CD4-positive, alpha-beta T cell treated with Interleukin-4 for 1 hour (primary cell): ENCODE measurements at places on chromosomes 11 and 22.

DNA sequence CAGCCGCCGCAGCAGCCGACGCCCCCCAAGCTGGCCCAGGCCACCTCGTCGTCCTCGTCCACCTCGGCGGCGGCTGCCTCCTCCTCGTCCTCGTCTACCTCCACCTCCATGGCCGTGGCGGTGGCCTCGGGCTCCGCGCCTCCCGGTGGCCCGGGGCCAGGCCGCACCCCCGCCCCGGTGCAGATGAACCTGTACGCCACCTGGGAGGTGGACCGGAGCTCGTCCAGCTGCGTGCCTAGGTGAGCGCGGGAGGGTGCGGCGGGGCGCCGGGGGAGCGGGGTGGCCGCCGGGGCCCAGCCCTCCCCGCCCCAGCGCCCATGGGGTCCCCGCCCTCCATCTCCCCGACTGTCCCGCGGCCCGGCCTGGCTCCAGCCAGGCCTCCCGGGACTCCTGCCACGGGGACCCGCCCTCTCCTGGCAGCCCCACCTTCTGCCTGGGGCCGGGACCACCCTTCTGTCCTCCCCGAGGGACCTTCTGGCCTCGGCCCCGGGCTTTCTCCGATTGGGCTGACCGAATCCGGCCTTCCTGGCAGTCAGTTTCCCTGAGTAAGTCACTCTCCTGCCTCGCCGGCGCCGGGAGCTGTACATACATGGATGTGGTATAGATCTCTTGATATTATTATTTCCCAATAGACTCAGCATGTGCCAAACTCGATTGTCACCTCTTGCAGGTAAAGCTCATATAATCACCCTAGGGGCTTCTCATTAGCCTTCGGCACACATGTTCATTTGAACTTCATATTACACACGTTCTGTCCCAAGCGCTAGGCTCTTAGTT, 720 bp downstream of the PACS1 start:
- DNase-seq = peak; percentile 18

DNA sequence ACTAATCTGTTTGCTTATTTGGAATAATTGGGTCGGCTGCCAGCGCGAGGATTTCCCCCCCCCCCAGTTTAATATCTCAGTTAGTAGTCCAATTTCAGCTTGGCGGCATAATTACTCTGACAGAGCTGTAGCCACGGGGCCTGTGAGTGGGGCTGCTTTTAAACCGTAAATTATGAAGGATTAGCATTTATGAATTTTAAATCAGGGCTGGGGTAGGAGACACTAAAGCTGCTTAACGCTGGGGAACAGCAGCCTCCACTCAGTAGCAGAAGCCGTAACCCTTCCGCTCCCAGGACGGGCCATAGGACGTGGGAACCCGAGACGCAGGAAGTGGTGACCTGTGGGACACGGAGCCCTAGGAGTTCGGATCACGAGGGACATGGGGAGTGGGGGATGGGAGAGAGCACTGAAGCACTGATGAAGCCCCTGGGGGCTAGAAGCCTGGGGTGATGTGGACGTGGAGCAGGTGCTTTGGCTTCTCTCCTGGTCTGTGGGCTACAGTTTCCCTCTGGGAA, 66.2 kb upstream of the LMO1 start:
- DNase-seq = no peak

DNA sequence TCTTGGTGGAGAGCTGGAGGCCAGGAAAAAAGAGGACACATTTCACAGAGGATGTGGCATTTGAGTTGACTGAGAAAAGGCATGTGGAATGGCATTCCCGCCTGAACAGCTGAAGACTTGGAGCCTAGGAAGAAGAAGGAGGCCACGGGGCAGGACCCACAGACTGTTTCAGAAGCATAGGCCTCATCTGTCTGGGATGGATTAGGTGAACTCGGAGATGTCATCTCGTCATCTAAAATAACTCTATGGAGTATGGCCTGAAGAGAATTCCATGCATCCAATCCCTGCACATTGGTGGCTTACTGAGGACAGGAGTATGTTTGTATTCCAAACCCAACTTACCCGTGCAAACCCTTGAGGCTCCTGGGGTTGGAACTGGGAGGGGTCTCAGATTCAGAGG, 16.4 kb downstream of the SPATA19 start:
- no peak for DNase-seq

- DNase-seq = no peak
Measured at GRCh38 chr22:50307890-50308596, 597 bp upstream of the PLXNB2 start.

DNA sequence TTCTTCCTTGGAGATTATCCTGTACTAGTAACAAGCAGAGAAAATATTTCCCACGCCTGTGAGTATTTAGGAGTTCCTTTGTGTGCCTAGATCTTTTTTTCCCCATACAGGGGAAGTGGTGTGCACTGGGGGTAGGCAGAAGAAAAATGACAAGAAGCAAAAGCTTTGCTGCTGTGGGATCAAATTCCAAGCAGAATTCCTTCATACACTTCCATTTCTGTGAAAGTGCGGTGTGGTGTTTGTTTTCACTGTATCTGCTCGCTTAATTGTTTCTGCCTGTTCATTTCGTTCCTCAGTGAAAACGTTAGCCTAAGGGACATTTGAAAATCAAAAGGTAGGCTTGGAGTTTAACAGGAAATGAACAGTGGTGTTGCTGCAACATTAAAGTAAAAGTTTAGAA, 47.9 kb downstream of the BLID start:
- no peak for DNase-seq

GRCh38 chr11:926341-926916, 759 bp downstream of the AP2A2 start:
- no peak for DNase-seq

DNA sequence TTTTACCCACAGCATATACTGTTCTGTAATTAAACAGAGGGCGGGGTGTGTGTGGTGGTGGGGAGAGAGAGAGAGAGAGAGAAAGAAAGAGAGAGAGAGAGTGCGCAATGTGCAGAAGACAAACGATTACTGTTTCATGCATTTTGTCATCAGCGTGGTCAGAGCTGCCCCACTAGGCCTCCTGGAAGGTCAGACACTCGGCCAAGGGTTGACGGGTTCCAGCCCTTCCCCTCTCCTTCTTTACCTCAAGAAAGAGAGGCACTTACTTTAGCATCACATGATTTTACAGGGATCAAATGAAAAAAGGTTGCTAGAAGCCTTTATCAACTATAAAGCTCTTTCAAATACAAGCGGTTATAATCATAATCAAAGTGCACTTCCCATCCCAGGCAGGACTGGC, 269.2 kb upstream of the SORL1-AS1 start:
- no peak for DNase-seq

- DNase-seq = no peak
Measured at GRCh38 chr11:13118194-13118593, 109.1 kb downstream of the RASSF10 start.

GRCh38 chr11:8090756-8091155, 9.7 kb downstream of the TUB start:
- no peak for DNase-seq

- DNase-seq = no peak
Measured at GRCh38 chr11:429391-429790, 12.4 kb downstream of the ANO9 start.

- DNase-seq = no peak
Measured at GRCh38 chr11:72953637-72954036, 139.4 kb downstream of the ATG16L2 start.

GRCh38 chr11:126698576-126698975, 302.0 kb downstream of the KIRREL3 start:
- no peak for DNase-seq

DNA sequence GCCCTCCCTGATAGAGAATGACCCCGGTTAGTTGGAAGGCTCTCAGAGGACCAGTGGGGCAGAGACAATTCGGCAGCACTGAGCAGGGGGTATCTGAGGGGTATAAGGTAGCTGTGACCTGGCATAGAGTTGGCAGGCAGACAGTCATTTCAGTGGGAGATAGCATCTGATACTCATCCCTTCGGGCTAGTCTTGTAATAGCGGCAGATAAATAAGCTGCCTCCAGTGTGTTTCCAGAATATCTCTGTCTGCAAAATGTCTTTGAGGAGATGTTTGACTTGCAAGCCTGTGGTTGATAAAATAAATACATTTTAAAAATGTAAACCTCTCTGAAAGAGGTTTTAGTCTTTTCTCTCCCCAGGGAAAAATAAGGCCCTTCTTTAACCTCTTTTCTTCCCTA, 54.2 kb downstream of the TEAD1 start:
- no peak for DNase-seq

DNA sequence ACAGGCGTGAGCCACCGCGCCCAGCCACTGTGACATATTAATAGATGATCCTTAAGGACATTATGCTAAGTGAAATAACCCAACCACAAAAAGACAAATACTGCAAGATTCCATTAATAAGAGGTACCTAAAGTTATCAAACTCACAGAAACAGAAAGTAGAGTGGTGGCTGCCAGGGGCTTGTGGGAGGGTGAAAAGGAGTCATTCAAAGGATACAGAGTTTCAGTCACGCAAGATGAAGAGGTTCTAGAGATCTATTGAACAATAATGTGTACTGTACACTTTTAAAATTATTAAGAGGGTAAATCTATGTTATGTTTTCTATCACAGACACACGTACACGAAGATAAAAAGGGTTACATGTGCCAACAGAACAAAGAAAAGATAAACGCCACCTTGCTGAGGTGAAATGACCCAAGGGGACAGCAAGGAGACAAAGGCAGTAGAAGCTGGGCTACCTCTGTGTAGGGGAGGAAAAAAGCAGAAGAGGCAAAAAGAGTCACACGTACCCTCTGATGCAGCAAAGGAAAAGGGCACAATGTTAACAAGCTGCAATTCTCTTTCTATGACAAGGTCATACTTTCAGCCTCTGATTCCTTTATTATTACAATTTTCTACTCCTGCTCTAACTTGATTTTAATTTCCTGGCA, 65.3 kb downstream of the AMBRA1 start:
- DNase-seq = no peak

GRCh38 chr11:27089746-27090145, 49.1 kb downstream of the BBOX1 start:
- DNase-seq = no peak

DNA sequence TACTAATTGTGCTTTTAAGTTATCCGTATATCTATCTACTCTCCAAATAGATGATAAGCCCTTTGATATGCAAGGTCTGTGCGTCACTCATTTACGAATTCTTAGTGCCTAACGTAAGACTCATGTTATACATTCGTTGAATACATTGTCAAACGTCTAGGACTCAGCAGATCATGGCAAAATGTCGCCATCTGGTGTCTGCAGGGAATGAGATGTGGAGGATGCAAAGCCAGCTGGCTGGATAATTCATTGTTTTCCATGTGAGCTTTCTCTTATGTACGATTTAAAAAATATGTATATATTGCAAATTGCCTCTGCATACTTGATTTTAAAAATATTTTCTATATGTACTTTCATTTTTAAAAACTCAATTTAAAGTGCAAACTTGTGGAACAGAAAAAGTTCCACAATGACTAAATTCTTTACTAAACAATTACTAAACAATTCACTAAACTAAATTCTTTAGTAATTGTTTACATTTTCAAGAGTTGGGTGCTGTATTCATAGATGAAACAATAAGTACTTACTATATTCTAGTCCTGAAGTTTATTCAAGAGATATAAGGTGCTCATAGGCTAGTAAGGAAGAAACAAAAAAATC, 33.8 kb downstream of the ZNF202 start:
- DNase-seq = peak; percentile 35

DNA sequence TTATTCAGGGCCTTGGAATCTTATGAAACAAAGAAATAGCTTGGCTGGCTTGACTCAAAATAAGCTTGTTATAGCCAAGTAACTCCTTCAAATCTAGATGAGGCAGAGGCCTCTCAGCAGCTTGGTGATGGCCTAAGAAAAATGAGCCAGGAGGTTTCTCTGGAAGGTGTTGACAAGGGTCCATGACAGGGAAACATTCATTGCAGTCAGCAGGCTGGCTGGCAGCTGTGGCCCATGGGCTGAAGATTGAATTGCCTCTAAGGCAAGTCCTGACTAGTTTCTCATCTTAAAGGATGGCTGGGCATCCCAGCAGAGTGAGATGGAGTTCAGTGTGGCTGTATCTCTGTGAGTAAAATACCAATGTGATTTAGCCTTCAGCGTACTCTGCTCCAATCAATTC, 441.0 kb downstream of the NELL1 start:
- DNase-seq = no peak

DNA sequence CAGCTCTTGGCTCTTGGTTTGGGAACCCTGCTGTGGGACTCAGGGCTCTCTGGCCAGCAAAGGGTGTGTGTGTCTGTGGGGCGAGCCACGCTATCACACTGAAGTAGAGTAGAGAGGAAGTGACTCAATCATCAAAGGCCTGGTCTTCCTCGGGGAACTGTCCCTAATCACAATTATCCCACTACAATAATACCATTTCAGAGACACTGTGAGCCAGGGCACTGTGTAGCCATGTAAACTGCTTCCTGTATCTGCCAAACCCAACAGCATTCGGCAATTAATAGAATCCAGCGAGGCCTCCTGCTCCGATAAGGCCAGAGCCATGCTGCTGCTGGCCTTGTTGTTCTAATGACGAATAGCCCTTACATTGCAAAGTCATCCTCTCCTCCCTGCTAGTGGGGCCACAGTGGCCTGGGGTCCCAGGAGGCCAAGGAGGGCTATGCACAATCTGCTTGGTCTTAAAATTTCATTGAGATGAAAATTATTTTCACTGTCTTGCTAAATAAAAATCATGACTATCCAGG, 49.8 kb upstream of the LMO2 start:
- no peak for DNase-seq

DNA sequence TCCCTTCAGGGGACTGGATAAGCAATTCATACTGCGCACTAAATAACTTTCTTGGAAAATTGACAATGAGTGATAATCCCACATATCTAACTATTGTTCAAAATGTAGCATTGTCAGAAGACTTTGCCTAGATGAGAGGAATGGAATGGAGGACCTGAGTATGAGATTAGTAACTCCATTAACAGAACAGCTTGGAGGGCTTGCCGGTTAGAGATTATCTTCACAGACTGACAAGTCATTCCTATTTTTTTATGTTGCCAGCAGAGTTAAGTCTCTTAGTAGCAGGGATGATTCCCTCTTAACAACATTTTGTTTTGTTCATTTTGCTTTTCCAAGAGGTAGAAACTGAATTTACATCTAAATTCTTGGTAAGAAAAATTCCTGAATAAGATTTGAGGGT, 7.1 kb upstream of the BACE1-AS start:
- DNase-seq = no peak

DNA sequence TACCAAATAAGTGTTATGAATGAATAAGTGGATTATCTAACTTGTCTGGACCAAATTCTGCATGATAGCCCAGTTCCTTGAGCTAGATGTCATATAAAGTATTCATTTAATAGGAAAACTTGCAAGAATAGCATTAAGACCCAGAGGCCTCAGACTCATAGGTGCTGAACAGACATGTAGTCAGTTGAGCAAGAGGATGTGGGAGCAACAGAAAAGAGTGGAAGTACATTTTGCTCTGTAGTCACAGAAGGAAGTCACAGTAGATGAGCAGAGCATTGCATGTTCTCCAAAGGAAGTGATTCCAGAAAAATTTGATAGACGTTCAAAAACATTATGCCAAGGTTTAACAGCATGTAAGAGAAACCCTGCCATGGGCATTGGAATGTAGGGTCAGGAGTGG, 9.5 kb downstream of the HOATZ start:
- DNase-seq = no peak
